Left renal pelvis (tissue), 4 donors: ENCODE measurements at places on chromosomes 4 and X.

DNA sequence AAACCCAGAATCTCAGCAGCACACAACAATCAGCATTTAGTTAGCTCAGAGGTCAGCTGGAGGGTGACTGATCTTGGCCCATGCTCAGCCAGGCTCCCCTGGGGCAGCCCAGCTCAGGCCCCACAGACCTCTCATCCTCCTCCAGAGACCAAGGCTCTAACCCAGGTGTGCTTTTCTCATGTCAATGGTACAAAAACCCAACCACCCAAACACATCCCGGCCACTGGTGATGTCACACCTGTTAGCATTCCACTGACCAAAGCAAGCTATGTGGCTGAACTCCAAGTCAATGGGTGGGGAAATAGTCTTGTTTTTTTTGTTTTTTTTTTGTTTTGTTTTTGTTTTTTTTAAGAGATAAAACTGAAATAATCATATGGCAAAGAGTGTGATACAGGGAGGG, 77.5 kb downstream of the CYTL1 start:
- DNase-seq: no peak

DNA sequence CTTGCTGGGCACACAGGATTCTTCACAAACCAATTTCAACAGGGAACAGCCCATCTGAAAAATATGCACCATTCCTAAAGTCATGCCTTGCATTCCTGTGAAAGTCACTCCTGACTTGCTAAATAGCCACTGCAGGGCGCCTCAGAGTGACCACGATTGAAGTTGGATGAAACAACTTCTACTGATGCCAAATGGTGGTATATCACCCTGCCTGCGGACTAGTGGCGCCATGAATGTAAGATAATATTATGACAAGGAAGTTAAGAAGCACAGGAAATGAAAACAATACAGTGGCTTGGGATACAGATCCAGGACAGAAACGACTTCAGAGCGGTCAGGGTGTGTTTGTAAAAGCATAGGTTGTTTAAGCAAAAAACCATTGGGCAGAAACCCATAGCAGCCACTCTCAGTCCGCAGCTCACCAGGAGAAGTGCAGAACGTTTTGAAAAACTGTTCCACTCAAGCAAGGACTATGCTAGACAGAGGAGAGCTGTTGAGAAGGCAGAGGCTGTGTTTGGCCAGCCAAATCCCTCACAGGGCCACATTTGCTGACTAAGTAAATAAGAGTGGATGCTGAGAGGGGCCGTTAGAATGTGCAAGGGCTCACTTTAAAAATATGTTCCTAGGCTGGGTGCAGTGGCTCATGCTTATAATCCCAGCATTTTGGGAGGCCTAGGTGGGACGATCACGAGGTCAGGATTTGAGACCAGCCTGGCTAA, 250.4 kb downstream of the PTTG2 start:
- DNase-seq: no peak

DNA sequence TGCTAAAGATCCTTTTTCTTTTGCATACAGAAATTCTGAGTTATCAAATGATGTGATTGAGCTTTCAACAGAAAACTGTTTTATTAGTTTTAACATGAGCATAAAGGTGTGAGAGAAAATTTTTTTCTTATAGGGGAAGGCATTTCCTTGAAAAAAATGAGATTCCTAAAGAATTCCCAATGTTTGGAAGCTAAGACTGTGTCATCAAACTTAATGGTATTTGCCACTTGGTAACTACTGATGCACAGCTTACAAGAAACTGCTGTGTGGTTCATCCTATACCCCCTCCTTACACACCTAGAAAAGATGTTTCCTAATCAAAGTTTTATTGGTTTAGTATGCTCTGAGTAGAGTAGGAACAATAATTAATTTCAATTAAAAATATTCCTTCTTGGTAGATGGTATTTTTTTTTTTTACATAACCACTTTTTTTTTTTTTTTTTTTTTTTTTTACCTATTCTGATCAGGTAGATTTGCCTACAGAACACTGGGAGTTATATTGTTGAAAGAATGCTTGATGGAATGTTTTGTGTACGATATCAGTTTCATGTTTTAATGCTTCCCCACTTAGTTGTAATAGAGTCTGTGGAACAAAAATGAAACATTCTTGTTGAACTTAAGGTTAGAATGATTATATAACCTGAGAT, 6.0 kb downstream of the PTPN13 start:
- DNase-seq: no peak

- no peak for DNase-seq
Measured at GRCh38 chr4:32858971-32859370, 2138.8 kb downstream of the PCDH7 start.

DNA sequence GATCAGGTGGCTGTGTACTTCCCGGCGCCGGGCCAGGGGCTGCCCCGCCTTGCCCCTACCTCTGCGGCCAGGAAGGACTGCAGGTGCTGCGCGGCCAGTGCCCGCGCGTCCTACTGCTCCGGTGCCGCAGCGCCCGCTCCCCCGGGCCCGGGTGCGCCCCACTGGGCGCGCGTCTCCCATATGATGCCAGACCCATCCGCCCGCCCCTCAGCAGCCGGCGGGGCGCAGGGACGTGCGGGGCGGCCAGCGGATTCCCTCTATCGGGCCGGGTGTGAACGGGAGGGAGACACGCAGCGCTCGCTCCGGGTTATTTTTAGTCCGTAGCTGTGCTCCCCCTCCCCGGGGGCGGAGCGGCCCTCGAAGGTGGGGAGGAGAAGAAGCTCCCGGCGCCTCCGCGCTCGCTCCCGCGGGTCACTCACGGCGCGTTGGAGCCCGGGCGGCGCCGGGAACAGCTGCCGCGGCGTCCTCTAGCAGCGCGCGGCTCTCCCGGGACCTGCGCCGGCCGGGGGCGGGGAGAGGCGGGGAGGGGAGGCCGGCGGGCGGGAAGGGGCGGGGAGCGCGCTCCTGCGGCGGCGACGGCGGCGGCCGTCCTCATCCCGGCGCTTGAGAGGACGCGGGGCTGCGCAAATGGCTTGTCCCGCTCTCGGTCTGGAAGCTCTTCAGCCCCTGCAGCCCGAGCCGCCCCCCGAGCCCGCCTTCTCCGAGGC, 103.6 kb downstream of the UCHL1 start:
- DNase-seq: no peak

DNA sequence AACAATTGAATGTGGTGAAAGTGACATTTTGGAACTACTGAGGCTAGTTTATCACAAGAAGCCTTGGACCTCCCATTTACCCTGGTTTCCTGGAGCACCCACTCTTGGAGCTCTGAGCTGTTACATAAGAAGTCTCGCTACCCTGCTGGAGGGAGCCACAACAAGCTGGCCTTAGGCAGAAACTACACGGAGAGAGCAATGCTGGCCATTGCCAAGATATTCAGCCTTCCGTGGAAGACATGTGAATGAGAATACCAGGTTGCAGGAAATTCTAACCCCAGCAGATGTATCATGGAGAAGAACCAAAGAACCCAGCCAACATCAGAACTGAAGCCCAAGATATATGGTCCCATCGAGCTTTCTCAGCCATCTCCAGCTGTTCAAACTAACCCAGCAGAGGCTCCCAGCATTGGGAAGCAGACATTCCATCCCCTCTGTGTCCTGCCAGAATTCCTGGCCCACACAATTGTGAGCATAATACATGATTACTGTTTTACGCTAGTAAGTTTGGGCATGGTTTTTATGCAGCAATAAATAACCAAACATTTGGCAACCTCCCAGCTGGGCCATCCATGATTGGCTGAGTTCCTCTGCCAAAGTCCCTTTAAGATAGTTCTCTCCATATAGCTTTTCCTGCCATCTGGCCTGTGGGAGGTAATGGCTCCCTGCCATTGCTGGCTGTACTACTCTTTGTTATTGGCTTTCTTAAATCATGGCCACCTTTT, 17.9 kb upstream of the PDE5A start:
- DNase-seq: no peak

DNA sequence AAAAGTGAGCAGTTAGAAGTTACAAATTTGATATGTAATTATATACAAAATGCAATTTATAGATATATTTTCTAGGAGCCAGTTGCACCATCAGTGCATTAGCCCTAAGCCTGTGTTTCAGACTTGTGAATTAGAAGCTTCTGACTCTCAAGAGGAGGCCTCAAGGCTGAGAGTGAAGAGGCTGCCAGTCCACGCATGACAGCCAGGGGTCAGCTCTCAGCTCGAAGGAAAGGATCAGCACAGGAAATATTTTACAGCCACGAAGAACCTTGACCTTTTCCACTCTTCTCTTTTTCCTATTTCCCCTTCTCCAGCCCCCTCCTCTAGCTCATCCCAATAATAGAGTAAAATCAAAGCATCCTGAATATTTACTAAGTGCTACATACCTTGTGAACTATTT, 642.4 kb downstream of the TRIML1 start:
- DNase-seq: no peak
